ENCODE measurements at places on chromosomes 12 and 14. TPM values are rescaled to one million over a fixed set of nuclear protein-coding genes. Genes with fewer than 3 reads are reported as not detected.

PPFIA2 gene
- total RNA-seq = 237 TPM

NEUROD4 gene
- total RNA-seq = 3.9 TPM

HRK gene
- 0.47 TPM for total RNA-seq

RBP5 gene
- not detected for total RNA-seq

TMEM121 gene
- 23.1 TPM for total RNA-seq

NELL2 gene
- 1,331 TPM for total RNA-seq

IL22 gene
- not detected for total RNA-seq

DNA sequence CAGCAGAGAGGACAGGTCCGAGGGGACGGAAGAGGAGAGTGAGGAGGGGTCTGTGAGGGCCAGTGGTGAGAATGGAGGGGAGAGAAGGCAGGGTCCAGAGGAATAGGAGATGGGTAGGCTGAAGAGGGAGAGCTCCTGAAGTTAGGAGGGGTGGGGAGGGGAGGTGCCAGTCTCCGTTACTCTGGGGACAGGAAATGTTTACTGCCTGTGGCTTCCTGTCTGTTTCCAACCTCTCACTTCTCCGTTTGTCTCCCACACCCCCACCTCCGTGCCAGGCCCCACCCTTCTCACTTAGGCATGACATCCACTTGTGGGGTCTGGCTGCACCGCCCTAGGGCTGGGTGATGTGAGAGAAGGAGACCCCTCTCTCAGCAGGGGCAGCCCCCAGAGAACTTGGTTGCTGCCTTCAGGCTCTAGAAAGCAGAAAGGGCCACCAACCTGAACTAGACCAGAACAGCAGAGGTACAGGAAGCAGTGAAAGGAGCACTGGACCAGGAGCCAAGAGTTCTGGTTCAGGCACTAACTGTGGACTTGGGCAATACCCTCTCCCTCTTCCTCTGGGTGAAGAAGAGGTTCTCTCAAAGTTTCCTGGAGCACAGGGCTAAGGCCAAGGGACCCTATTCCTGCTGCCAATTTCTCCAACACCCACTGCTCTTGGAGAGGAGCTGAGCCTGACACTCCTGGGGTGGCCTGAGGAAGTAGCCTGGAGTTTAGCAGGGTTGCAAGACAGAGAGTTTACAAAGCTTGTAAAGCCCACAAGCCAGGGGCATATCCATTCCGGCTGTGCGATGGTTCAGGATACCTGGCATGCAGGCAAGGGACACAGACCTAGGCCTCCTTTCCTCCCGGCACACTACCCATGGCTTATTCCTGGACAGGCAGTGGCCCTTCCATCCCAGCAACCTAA is 5.5 kb downstream of the ITGA5 start:
- no peak for DNase-seq

- no peak for DNase-seq
Observed at GRCh38 chr12:5391653-5392052, 40.3 kb upstream of the NTF3 start.

GRCh38 chr14:96734076-96734622 is 63.0 kb upstream of the VRK1 start:
- no peak for DNase-seq

DNA sequence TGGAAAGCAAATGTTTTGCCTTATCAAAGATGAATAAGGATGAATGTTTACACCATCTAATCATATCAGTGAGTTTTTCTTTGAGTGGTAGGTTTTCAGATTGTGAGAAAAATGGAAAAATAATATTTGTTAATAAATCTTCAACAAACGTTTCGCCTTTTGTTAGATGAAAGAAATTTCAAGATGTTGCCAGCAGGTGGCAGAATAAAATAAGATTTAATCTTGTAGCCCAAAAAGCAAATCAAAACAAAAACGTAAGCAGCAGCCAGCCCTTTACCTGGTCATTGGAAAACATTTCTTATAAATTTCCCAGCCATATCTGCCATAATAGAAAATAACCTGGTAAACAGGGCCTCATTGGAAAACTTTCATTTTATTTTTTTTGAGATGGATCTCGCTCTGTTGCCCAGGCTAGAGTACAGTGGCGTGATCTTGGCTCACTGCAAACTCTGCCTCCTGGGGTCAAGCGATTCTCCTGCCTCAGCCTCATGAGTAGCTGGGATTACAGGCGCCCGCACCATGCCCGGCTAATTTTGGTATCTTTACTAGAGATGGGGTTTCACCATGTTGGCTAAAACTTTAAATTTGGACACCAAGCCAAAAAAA is 15.4 kb upstream of the TMEM120B start:
- DNase-seq = no peak

- DNase-seq = no peak
Observed at GRCh38 chr12:54232790-54233189, 44.0 kb upstream of the SMUG1 start.

GRCh38 chr14:70924521-70924920 is 17.3 kb downstream of the PCNX1 start:
- no peak for DNase-seq

DNA sequence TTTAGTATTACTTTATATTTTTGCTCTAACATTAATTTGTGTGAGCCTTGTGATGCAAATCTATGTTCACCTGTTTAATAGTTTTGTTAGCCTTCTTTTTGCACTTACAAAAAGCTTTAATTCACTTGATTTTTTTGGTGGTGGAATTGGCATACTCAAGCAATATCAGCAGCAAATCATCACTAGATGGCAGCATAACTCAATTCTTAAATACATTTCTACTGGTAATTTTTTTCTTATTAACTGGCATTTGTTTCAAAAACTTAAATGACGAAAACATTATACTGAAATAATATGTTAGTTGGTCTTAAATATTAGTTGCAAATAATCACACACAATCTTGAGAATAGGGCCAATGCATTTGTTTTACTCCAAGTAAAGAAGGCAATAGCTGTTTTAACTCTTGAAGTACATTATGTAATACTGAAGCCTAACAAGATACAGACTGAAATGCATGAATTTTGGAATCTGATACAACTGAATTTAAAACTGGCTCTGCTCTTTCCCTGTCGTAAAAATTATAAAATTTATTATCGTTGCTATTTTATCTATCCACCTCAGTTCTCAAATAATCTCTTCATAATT is 151.5 kb downstream of the ATXN7L3B start:
- no peak for DNase-seq

GRCh38 chr12:103832048-103832997 is 8.7 kb downstream of the NT5DC3 start:
- no peak for DNase-seq

GRCh38 chr12:106840243-106840642 is 65.8 kb downstream of the RIC8B start:
- no peak for DNase-seq
